ENCODE measurements at places on chromosomes 12 and 14.

GRCh38 chr12:54026640-54027441 lies 1.4 kb upstream of the HOXC6 start:
- no peak for DNase-seq

GRCh38 chr12:101878243-101878821 lies 952 bp downstream of the DRAM1 start:
- DNase-seq = peak; percentile 11

GRCh38 chr14:63343878-63344277 lies 25.1 kb upstream of the GPHB5 start:
- DNase-seq = no peak

- no peak for DNase-seq
These were observed 388.0 kb downstream of the VRK1 start for GRCh38 chr14:97185186-97185585.

DNA sequence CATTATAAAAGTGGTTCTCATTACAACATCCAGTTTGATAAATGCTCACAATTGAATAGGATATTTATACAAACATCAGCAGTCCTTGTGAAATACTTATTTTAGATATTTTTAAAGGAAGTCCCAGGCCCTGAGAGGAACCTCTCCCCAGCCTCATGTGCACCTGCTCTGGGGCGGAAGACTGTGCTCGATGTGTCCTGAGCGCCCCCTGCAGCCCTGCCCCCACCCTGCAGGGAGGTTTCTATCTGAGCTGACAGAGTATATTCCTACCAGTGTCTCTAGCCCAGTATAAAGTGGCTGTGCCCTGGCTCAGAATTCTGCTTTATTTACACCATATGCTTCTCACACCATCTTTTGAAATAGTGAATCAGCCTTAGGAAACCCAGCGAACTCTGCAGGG lies 1349.1 kb downstream of the TMEM121 start:
- DNase-seq = no peak

GRCh38 chr12:79451978-79452377 lies 238.8 kb downstream of the PAWR start:
- DNase-seq = no peak

GRCh38 chr14:103728721-103729120 lies 13.1 kb downstream of the ZFYVE21 start:
- no peak for DNase-seq

DNA sequence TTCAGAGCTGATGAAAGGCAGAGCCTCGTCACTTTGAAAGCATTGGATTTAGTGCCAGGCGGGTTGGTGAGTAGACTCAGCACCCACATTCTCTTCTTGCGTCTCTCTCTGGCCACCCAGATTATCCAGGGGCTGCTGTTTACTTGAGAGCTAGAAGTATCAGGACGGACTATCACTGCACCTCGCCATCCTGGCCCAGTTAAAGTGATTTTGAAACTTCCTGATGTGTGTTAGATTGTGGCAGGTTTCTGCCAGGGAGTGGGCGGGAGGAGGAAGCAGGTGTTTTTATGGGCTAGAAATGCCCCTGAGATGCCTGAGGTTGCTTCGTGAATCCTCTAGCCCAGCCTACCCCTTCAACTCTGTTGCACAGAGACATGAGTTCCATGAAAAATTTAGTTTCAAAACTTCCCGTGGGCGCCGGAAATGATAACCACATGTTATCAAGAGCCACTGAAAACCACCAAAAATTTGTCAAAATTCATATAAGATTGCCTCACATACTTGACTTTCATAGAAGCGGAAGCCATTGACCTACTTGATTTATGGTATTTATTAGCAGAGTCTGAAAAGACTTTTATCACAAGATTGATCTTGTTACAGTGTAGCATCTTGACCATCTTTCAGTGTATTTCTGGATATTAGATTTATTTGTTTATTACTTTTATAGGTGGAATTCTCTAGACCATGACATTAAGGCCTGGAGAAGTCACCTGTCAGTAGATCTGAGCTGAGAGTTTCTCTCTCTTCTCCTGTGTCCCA lies 466.0 kb downstream of the RAD51B start:
- no peak for DNase-seq

DNA sequence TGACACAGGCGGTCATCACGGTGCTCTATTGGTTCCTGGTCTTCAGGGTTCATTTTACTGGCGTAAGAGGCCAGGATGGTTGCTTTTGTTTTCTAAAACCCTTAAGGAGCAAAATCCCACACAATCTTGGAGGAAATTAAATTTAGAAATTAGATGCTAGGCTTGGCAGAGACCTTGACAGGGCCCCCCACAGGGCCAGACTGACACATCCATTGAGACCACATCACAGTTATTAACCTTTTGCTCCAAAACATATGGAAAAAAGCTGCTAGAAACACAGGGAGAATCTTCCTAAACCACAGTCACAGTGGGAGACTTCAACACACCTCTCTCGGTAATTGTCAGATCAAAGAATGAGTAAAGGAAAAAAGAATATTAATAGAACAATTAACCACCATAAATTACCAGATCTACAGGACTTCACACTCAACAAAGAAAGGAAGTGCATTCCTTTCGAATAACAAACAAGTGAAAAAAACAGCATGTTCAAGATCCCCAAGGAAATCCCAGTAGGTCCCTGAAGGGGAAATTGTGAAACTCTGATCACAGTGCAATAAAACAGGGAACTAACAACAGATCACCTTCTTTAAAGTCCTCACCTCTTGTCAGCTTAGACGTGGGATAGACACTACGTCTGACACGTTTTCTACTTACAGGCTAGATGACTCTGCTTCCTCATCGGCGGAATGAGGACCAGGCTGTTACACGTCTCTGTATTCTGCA lies 40.2 kb upstream of the TMEM179 start:
- DNase-seq = no peak

- DNase-seq = no peak
These were observed 174.1 kb upstream of the RMST start for GRCh38 chr12:97288531-97288930.

DNA sequence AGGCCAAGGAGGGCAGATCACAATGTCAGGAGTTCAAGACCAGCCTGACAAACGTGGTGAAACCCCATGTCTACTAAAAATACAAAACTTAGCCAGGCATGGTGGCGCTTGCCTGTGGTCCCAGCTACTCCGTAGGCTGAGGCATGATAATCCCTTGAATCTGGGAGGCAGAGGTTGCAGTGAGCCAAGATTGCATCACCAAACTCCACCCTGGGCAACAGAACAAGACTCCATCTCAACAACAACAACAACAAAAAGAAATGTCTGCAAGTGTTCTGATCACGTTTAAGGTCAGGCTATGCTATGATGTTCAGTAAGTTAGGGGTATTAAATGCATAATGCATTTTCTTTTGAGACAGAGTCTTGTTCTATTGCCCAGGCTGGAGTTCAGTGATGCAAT lies 6.7 kb upstream of the PLD4 start:
- DNase-seq = no peak

DNA sequence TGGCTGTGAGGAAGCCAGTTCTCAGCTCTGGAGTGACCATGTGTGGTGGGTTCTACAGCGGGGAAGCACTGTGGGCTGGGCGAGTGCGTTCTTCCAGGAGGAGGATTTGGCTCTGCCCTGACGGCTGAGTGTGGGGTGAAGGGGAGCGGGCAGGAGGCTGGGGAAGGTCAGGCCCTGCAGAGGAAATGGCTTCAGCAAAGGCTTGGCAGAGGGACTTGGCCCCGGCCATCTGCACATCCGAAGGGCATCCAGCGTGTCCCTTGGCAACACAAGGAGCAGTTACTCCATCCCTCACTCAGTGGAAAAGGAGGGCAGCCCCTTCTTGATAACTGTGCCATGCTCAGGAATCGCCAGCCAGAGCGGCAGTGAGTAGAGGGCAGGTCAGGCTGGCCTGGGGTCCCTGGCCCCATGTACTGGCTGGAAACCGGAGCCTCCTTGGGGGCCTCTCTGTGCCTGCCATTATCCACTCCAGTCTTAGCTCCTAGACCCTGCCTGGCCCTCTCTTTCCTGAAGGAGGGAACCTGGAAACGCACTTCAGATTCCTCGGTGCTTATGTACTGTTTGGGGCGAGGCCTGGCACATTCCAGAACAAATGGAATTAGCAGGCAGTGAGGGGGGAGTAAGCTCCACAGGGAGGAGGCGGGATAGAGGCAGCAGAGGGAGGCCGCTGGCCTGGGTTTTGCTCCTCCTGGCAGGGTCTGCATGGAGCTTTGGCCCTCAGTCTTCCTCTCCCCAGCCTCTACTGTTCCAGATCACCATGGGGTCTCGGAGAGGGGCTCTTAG lies 133.6 kb upstream of the NCOR2 start:
- DNase-seq = no peak

DNA sequence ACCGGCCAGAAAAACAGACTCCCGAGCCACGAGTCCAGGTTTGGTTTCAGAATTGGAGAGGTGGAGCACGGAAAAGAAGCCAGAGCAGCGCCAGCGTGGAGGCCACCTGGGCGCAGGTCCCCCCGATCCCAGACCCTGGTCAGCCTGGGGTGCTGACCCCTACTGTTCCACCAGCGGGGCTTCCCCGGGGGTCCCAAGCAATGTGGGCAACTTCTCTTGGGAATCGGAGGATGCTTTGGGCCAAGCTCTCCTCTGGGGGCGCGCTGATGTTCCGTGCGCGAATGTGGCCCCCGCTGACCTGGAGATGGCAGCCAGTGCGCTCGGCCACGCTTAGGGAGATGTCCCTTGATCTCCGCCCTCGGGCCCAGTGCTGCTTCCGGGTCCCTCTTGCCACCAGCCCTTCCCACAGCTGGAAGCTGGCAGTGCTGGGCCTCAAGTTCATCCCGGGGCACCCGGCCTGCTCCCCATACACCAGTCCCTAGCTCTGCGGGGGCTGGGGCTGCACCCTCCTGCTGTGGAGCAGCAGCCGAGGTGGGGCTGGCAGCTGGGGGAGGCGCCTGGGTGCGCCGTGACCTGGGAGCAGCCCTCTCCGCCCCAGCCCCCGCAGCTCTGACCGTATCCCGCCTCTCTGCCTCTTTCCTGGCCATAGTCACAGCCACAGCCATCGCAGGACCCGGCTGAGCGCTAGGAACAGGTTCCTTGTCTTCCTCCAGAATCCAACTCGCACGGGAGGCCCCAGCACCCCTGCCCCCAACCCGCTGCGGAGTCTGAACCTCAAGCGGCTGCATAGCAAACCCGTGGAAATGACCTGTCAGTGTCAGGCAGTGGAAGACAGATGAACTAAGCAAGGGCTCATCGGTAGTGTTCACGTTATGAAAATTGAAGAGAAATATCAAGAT lies 91.2 kb downstream of the RCOR1 start:
- DNase-seq = no peak

GRCh38 chr12:111260732-111261131 lies 108.2 kb downstream of the PHETA1 start:
- DNase-seq = no peak

DNA sequence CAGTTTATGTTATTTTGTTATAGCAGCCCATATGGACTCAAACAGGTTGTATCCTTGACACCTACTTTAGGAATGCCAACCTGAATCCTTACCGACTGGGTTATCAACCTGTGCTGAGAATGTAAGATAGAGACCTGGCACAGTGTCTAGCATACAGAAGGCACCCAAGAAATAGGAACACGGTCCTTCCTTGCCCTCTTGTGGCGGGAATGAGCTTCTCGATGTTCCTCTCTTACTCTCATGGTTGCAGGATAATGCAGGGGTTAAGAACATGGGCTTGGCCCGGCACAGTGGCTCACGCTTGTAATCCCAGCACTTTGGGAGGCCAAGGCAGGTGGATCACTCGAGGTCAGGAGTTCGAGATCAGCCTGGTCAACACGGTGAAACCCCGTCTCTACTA lies 6.5 kb downstream of the C12orf43 start:
- DNase-seq = no peak

DNA sequence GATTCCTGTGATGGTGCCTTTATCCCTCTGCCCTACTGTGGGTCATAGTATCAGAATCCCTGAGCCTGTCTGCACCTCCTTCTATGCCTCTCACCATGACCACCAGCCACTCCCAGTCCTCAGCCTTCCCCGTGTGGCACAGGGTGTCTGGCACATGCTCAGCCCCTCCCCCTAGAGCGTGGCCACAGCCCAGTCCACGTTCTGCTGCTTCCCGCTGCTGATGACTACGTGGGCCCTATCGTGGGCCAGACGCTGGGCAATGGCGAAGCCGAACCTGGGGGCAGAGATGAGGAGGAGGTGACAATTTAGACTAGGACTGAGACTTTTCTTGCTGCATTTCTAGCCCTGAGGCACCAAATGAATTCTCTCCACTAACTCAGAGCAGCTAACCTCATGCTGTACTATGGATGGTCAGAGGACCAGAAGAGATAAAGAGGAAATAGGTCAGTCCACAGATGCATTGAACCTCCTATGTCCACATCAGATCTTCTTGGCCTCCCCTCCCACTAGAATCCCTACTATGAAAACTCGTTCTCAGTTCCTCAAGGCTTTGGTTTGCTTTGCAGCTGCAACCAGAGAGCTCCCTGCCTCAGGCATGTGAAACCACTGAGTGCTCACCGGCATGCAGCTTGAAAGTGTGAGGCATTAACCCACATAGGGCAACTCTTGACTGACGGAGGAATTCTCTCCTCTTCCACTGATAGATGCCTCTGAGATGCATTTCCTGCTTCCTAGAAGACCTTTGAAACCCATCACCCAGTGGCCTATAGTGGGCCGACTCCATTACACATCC lies 126.3 kb upstream of the DHRS4 start:
- DNase-seq = no peak

DNA sequence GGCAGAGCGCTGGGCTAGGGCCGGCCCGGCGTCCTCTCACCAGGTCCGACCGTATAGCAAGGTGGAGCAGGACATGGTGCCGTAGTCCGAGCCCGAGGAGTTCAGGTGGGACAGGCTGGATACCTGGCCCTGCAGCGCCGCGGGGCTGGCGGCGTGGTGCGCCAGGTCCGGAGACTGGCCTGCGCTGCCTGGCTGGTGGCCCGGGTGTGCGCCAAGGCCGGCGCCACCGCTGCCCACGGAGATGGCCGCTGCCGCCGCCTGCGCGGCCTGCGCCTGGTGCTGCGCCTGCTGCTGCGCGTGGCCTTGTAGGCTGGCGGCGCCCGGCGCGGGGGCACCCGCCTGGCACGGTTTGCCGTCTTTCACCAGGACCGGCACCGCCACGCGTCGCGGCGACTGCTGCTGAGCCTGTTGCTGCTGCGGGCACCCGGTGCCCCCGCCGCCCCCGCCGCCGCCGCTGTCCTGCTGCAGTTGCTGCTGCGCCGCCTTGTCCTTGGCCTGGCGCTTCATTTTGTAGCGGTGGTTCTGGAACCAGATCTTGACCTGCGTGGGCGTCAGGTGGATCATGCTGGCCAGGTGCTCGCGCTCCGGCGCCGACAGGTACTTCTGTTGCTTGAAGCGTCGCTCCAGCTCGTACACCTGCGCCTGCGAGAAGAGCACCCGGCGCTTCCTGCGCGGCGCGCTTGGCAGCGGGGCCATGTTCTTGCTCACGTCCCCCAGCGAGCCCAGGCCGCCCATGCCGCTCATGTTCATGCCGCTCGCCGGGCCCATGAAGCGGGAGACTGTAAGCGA lies 2.6 kb downstream of the NKX2-1 start:
- DNase-seq = no peak

- no peak for DNase-seq
These were observed 9.8 kb downstream of the ISCA2 start for GRCh38 chr14:74503291-74503937.

DNA sequence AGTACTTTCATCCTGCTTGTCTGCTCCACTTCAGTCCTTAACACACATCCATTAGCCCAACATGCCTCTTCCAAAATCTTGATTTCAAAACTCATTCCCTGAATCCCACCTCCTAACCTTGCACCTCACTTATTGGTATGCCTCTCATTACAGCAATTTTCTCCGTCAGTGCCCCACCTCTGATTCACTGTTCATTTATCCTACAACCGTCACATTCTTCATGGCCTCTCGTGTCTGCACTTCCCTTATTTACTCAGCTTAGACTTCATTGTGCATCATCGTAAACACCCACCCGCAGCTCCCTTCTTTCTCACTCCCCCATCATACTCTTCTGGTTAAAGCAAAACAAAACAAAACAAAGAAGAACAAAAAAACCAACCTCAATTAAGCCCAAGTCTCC lies 160.6 kb upstream of the HMGA2 start:
- no peak for DNase-seq
